ENCODE measurements at places on chromosomes 7 and 10.

DNA sequence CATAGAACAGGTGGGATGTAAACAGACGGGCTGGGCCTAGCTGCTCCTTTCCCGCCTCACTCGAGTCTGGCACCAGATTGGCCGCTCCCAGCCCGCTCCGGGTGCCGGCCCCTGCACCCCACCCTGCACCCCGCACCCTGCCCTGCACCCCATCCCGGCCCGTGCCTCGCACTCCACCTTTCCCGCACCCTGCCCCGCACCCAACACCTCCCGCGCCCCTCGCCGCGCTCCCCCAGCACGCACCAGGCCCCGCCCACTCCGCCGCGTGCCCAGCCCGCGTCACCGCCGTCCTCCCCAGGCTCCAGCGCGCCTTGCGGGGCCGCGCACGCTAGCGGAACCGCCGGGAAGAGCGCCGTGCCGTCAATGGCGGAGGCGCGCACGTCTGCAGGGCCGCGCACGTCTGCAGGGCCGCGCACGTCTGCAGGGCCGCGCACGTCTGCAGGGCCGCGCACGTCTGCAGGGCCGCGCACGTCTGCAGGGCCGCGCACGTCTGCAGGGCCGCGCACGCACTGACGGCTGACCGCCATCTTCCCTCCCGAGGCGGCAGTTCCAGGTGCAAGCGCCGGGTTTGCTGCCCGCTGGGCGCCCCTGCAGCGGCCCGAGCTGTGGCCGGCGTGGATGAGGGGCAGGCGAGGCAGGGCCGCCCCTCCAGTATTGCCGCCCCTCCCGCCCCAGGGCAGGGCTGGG is at the start of gene UBE3C:
UBE3C (plus strand) TSS at position 503 of the 687 bp plus-strand sequence. CDS start 347 bp downstream, outside the sequence.
- no peak within 1 kb of the TSS for H3K27ac ChIP-seq
- peak within 1 kb of the TSS; percentile 93 for H3K4me3 ChIP-seq
- DNase-seq: peak; percentile 39
- no peaks in the 10 kb centered on the region for H3K27me3 ChIP-seq
- H3K36me3 ChIP-seq: 0 out of 2 replicates have a peak, but pooled peaks cover 2% of the 10 kb centered on the region
- no peaks in the 10 kb centered on the region for H3K4me1 ChIP-seq

DNA sequence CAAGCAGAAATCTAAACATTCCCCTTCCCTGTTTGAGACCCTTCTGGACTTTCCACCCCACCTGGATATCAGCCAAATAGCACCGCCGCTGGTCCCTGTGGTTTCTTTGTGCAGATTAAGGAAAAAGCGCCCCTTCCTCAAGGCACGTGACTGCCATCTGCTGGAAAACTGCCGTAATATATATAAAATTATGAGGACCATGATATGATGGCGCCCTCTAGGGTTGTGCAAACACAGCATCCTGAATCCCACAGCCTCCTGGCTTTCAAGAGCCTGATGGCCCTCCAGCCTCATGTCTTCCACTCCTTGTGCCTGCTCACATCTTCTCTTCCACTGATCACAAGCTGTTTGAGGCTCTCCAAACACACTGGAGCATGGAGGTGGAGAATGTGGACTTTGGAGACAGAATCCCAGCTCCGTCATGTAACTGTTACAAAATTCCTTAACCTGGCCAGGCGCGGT is 121.3 kb downstream of the MYL10 start:
- no peak overlapping the region for H3K27ac ChIP-seq
- peaks cover 2% of the 10 kb centered on the region for H3K4me1 ChIP-seq

GRCh38 chr7:2050511-2050866 is 182.3 kb downstream of the MAD1L1 start:
- H3K36me3 ChIP-seq: no peaks in the 10 kb centered on the region
- H3K4me1 ChIP-seq: no peaks in the 10 kb centered on the region

- H3K36me3 ChIP-seq: no peaks in the 10 kb centered on the region
- no peaks in the 10 kb centered on the region for H3K27me3 ChIP-seq
- H3K4me1 ChIP-seq: no peaks in the 10 kb centered on the region
Observed at GRCh38 chr7:158366916-158367633, 220.5 kb downstream of the PTPRN2 start.

DNA sequence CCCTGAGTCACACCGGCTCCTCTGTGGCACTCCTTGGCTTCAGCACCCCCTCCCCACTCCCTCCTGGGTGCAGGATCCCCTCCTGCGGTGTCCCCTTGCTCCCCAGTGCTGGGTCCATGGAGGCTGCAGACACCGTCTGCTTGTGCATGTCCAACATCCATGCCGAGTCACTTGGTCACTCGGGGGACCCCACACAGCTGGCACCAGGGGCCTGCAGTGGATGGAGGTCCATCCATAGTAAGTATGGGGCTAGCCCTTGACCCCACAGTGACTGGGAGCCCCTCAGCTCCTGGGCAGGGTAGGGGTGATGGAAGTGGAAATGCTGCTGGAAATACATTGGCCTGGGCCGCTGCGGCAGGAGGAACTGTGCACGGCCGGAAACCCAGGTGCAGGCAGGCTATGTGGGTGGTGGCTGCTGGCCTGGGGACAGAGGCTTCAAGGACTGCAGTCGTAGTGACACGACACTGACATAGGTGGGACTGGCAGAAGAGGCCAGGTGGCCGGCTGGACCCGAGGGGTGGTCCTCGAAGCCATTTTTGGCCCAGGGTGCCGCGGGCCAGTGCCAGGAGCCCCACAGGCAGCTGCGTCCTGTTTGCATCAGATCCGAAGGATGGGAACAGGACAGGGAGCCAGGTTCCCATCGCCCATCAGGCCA is 58.9 kb downstream of the GLRX3 start:
- no peaks in the 10 kb centered on the region for H3K36me3 ChIP-seq
- no peak overlapping the region for H3K27ac ChIP-seq
- no peaks in the 10 kb centered on the region for H3K4me1 ChIP-seq
- no peak overlapping the region for H3K4me3 ChIP-seq
- no peak for DNase-seq

GRCh38 chr7:124460555-124460954 is 305.0 kb downstream of the GPR37 start:
- H3K4me3 ChIP-seq: no peak overlapping the region
- H3K36me3 ChIP-seq: no peaks in the 10 kb centered on the region
- no peak overlapping the region for H3K27ac ChIP-seq
- no peak for DNase-seq
- H3K4me1 ChIP-seq: no peaks in the 10 kb centered on the region

- H3K27ac ChIP-seq: no peak overlapping the region
- no peak for DNase-seq
- no peaks in the 10 kb centered on the region for H3K36me3 ChIP-seq
Observed at GRCh38 chr7:50393547-50394252, 56.5 kb downstream of the FIGNL1 start.

- no peak overlapping the region for H3K4me3 ChIP-seq
- H3K27ac ChIP-seq: no peak overlapping the region
- H3K27me3 ChIP-seq: no peaks in the 10 kb centered on the region
- DNase-seq: no peak
- H3K36me3 ChIP-seq: no peaks in the 10 kb centered on the region
Observed at GRCh38 chr10:71705582-71705981, 14.0 kb downstream of the C10orf105 start.

DNA sequence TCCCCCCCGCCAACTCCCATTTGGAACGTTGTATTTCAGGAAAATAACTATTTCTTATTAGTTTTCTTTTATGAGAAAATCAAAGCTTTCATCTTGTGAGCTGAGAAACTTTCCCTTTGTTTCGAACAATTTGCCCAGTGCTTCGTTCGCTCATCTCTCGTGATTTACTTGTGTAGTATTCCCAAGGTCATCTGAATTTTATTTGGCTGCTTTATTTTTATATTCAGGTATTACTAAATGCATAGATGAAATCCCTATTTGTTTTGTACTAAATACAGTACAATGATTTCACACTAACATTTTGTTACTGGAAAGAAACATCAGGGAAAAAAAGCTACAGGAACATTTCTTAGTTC is 12.0 kb upstream of the EBLN1 start:
- H3K36me3 ChIP-seq: no peaks in the 10 kb centered on the region
- H3K27ac ChIP-seq: no peak overlapping the region
- no peak for DNase-seq
- peak overlapping the region; percentile 93 for H3K4me3 ChIP-seq

GRCh38 chr10:96188916-96189315 is 58.8 kb downstream of the ZNF518A start:
- H3K36me3 ChIP-seq: no peaks in the 10 kb centered on the region
- H3K27me3 ChIP-seq: no peaks in the 10 kb centered on the region
- no peak overlapping the region for H3K4me3 ChIP-seq
- no peaks in the 10 kb centered on the region for H3K4me1 ChIP-seq

DNA sequence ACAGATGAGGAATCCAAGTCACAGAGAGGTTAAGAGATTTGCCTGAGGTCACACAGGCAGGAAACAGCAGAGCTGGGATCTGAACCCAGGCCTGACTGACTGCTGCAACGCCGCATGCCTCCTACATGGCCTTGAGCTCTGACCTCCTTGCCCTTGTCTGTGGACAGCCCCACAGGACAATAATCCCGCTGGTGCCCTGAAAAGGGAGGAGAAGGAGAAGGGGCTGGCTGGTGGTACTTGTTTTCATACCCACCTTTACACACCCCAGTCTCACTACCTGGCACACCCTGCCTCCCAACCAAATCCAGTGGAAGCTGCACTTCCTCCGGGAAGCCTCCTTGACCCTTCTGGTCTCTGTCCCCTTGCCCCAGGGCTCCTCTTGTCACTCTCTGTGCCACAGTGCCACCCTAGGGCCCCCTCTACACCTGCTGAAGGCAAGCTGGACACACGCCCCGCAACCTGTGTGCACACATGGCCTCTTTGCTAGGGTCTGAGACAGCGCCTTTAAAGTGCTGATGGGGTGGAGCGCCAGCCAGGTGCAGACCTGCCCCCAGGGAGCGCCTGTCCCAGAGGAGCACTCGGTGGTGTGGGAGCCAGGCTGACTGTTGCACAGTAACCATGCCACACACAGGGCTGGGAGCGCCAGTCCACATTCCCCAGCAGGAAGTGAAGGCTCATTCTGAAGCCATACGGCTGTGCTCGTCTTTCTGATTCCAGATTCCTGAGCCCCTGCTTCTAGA is 38.6 kb downstream of the ZCCHC24 start:
- H3K4me1 ChIP-seq: peaks cover 11% of the 10 kb centered on the region
- no peaks in the 10 kb centered on the region for H3K27me3 ChIP-seq
- no peaks in the 10 kb centered on the region for H3K36me3 ChIP-seq
- no peak overlapping the region for H3K4me3 ChIP-seq
- DNase-seq: no peak
- H3K27ac ChIP-seq: no peak overlapping the region

GRCh38 chr10:108684431-108684830 is 1238.9 kb downstream of the XPNPEP1 start:
- H3K36me3 ChIP-seq: no peaks in the 10 kb centered on the region
- no peak overlapping the region for H3K27ac ChIP-seq
- H3K27me3 ChIP-seq: no peaks in the 10 kb centered on the region
- no peaks in the 10 kb centered on the region for H3K4me1 ChIP-seq
- no peak for DNase-seq
- no peak overlapping the region for H3K4me3 ChIP-seq

GRCh38 chr7:32217341-32218153 is 147.3 kb upstream of the PDE1C start:
- no peak overlapping the region for H3K27ac ChIP-seq
- H3K36me3 ChIP-seq: no peaks in the 10 kb centered on the region
- no peak overlapping the region for H3K4me3 ChIP-seq
- H3K4me1 ChIP-seq: no peaks in the 10 kb centered on the region

GRCh38 chr10:32577448-32577847 is 131.5 kb downstream of the CCDC7 start:
- H3K36me3 ChIP-seq: no peaks in the 10 kb centered on the region
- H3K4me1 ChIP-seq: no peaks in the 10 kb centered on the region
- H3K27me3 ChIP-seq: no peaks in the 10 kb centered on the region
- H3K27ac ChIP-seq: no peak overlapping the region

- no peak overlapping the region for H3K4me3 ChIP-seq
- H3K27ac ChIP-seq: no peak overlapping the region
- H3K36me3 ChIP-seq: peaks cover 2% of the 10 kb centered on the region
- no peaks in the 10 kb centered on the region for H3K27me3 ChIP-seq
Observed at GRCh38 chr10:11755512-11756263, 13.5 kb downstream of the ECHDC3 start.

- no peak overlapping the region for H3K27ac ChIP-seq
- H3K27me3 ChIP-seq: no peaks in the 10 kb centered on the region
- DNase-seq: no peak
- no peak overlapping the region for H3K4me3 ChIP-seq
- no peaks in the 10 kb centered on the region for H3K4me1 ChIP-seq
- H3K36me3 ChIP-seq: no peaks in the 10 kb centered on the region
Observed at GRCh38 chr7:50356212-50356944, 51.9 kb downstream of the IKZF1 start.

- no peak overlapping the region for H3K4me3 ChIP-seq
- peaks cover 8% of the 10 kb centered on the region for H3K4me1 ChIP-seq
- no peak for DNase-seq
- no peaks in the 10 kb centered on the region for H3K27me3 ChIP-seq
Observed at GRCh38 chr7:42106562-42106961, 130.4 kb downstream of the GLI3 start.

DNA sequence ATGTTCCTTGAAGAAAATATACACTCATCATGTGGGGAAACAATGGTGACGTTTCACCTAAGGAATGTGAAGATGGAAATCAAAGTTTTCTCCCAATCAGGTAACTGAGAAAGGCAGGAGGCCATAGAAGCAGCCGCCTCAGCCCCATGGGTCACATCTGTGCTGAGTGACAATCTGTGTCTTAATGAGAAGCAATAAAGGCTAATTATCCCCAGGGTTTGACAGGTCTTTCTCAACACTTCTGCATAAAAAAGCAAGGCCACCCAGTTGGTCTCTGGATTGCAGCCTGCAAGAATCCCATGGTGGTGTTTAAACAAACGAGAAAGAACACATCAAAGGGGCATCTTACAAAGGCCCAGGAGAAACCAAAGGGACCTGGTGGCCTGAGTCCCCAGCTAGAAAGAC is 91.1 kb upstream of the TNS3 start:
- peaks cover 5% of the 10 kb centered on the region for H3K4me1 ChIP-seq
- H3K27me3 ChIP-seq: no peaks in the 10 kb centered on the region
- DNase-seq: no peak
- H3K36me3 ChIP-seq: no peaks in the 10 kb centered on the region
- H3K27ac ChIP-seq: no peak overlapping the region

- no peaks in the 10 kb centered on the region for H3K36me3 ChIP-seq
- H3K4me1 ChIP-seq: no peaks in the 10 kb centered on the region
- no peak overlapping the region for H3K27ac ChIP-seq
- DNase-seq: no peak
- no peaks in the 10 kb centered on the region for H3K27me3 ChIP-seq
Observed at GRCh38 chr10:33347211-33347610, 12.7 kb upstream of the NRP1 start.

DNA sequence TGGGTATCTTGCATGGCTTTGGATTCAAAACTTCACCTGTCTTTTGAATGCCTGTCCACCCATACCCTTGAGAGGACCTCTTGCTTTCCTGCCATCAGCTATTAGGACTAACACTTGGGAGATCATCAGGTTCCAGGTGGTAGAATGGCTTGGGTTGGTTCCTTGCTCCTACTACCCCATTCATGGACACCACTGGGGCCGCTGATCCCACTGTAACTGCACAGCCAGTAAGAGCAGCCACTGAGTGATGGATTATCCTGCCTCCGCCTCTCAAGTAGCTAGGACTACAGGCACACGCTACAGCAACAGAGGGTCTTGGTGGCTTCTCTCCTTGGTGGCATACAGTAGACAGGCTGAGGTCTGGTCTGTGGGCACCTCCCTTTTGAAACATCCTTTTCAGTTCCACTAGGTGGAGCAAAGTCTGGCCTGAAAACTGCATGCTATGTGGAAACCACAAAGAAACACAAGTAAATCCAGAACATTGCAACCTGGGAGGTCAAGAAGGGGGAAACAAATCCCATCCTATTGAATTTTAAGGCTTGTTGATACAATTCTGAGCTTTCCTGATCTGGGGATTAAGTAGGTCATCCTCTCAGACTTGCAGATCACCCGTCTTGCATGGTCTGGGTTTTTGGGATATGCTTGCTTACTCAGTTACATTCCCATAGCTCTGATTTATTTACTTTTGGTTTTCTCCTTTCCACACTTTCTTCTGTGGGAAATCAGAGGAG is 9.4 kb downstream of the WBP1L start:
- H3K4me3 ChIP-seq: no peak overlapping the region
- no peaks in the 10 kb centered on the region for H3K4me1 ChIP-seq
- DNase-seq: no peak
- H3K36me3 ChIP-seq: no peaks in the 10 kb centered on the region
